Retina (tissue), 1 donor: ENCODE measurements at places on chromosomes 4 and X.
A peak's percentile ranks its signal among the peaks of the same experiment; 100 is the strongest.

- no peak for DNase-seq
These were observed 10.9 kb upstream of the HSFX1 start for GRCh38 chrX:149762696-149763614.

DNA sequence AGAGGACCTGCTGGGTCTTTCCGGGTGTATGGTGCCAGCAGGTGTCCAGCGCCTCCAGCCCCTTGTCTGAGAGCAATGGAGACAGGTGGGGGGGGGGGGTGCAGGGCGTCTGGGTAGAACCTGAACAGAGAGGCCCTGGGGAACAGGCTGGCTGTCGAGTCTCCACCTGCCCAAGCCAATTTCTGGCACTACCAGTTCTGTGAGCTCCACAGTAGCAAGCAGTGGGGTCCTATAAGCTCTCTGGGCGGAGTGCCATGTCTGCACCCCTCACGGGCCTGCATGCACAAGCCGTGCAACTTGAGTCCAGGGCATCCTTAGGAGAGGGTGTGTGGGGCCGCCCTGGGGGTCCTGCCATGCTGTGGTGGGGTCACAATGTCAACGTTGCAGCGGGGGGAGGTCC is 10.1 kb upstream of the FGFR3 start:
- no peak for DNase-seq

DNA sequence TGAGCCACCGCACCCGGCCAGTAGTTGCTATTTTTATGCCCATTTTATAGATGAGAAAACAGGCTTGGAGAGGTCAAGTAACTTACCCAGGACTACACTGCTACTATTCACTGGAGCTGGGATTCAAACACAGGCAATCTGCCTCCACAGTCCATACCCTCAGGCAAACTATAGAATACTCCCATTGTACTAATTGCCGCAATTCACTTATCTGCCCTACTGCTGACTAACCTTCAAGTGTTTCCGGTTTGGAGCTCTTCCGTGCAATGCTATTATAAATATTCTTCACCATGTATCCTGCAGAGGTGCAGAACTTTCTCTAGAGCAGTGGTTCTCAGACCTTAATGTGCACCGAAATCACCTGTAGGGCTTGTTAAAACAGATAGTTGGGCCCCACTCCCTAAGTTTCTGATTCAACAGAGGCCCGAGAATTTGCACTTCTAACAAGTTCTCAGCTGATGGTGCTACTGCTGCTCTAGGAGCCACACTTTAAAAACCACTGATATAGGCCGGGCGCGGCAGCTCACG is 1.9 kb upstream of the G3BP2 start:
- no peak for DNase-seq

DNA sequence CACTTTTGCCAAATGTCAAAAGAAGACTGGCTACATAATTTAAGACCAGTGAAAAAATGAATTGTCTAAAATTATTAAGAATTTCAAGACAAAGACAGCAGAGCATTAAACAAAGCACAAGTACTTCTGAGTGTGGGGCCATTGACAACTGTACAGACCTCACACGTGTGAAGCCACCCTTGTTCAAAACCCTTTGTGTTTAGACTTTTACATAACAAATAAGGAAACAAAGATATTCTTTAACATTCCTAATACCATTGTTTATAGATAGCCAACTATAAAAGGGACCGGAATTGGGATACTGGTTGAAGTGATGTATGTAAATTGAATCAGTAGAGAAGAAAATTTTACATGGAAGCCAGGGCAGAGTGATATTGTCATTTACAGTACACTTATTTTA is 624.2 kb downstream of the PCDH18 start:
- DNase-seq, result no peak

GRCh38 chrX:17860811-17861488 is at the start of gene RAI2:
Gene RAI2 (minus strand): TSS chrX:17861298. CDS start chrX:17802010, 59,288 bp downstream.
- peak; percentile 57 for DNase-seq

GRCh38 chr4:915041-915474 is 17.1 kb downstream of the GAK start:
- DNase-seq, result no peak

GRCh38 chr4:30792601-30793000 is 72.4 kb downstream of the PCDH7 start:
- DNase-seq, result no peak

GRCh38 chr4:185005219-185005819 is 13.0 kb upstream of the HELT start:
- peak; percentile 92 for DNase-seq

DNA sequence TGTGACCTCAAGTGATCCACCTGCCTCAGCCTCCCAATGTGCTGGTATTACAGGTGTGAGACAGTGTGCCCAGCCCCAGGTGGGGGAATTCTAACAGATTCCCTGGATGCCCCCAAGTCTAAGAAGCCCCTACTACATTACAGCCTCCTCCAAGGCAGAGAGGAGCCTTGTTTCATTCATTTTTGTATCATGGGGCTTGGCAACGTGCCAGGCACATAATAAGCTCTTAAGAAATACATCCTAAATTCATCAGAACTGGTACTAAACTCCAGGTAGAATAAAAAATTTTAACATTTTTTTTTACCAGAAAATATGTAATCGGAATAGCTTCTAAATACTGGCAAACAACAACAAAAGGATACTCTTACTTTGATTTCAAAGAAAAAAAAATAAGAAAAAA is 127.1 kb downstream of the CHIC2 start:
- DNase-seq, result no peak
